ENCODE measurements at places on chromosomes 5 and 9.

DNA sequence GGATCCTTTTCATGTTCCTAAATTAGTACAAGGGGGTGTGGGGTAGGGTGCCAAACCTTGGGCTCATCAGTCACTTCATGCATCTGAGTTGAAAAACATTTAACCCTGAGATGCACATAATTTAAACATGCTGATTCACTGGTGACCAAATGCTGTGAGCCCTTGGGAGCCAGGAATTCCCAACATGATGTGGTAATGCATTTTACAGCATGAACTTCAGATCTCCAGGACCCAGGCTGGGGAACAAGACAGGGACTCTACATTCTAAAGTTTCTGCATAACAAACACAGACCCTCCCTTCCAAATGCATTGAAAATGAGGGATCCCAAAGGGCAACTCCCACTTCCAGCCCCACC lies 322.2 kb downstream of the NDUFS4 start:
- DNase-seq, result no peak

DNA sequence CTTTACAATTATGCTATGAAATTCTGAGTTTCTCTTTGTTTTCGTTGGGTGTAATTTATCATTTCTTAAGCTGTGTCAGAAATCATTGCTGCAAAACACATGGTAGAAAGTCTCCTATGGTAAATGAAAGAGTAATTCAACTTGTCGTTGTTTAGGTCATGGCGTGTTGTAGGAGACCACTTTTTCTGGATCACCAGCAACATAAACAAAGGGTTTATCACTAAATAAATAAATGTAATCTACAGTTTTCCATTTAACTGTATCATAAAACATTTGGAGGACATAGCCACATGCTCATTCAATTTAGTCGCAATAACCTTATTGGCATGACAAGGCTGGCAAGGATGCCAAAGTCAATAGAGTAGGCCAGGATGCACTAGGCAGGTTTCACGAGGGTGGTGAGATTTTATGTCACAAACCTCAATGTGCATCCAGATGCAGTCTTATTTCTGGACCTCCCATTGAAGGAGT lies 154.4 kb upstream of the ERCC6L2 start:
- DNase-seq, result no peak

GRCh38 chr9:14960881-14961280 lies 50.7 kb upstream of the FREM1 start:
- DNase-seq, result no peak

DNA sequence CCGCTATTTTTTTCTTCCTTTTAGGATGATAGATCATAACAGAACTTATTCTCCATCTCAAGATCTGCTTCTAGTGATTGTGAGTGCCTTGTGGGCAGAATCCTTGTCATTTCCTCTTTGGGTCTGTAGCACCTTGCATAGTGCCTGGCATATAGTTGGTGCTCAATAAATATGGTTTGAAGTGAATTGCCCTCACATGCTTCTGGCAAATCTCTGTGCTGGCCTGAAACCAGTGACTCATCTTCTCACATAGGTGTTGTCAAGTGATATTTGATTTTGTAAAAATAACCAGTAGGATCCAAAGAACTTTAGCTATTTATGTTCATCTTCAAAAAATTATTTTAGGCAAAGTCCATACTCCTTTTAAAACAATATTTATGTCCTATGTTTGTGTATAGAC lies 86.7 kb downstream of the GABRG2 start:
- no peak for DNase-seq

DNA sequence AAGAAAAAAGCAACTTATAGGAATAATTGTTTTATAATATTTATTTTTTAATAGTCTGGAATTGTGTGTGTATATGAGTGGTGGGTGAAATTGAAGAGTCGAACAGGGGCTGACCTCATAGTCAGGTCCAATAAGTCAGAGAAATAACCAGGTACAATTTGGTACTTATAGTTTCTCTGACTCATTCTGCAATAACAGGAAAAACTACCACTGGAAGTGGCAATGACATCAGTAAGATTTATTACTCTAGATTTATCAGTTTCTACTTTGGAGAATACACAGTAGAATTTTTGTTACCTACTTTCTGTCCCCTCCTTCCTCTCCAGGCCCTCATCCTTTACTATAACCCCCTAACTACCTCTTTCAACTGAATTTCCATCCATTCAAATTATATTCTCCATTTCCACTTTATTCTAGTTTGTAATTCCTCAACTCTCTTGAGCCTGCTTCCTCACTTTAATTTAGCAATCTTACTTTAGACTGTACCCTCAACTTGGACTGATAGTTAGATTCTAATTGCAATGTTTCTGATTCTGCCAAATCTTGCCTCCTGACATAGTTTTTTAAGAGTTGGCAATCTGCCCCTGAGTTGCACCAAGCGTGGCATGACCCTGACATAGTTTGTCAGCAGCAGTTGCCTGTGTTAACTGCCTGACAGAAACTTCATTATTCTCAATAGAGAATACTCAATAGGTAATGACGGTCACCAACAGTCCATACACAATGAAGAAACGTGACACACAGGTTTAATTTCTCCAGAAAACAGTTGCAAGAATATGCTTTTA lies 475.3 kb upstream of the RIOK2 start:
- DNase-seq, result no peak

- DNase-seq, result no peak
These were observed 10.2 kb upstream of the GABRP start for GRCh38 chr5:170773024-170773985.

DNA sequence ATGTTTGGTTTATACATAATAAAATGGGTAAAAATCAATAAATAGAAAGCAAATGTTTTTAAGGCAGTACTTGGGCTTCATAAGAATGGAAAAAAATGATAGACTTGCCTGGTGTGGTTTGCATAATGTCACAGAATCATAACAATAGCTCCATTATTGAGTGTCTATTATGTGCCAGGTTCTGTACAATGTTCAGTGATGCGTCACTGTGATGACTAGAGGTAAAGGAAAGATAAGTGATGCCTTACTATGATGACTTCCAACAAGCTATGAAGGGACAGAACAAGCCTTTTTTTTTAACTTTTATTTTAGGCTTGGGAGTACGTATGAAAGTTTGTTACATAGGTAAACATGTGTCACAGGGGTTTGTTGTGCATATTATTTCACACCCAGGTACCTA lies 128.8 kb downstream of the TMC1 start:
- no peak for DNase-seq

- no peak for DNase-seq
These were observed 68.1 kb downstream of the SEMA6A start for GRCh38 chr5:116506488-116506887.

- no peak for DNase-seq
These were observed 86.5 kb upstream of the NR5A1 start for GRCh38 chr9:124593651-124594058.

DNA sequence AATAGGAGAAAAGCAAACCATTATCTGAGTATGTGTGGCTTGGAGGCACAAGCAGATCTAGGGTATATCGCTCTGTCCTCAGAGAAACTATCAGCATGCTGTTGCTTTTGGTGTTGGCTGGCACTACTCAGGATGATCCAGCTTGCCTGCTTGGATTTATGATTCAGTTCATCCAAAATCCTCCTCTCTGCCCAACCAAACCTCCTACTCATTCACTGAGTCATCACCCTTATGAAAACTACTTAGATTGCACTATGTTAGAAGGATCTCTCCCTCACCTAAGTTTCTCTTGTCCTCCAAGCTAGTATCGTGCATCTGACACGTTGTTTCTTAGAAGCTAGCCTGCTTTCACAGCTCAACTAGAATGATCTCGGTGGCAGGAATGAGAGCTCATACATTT lies 14.2 kb upstream of the ZBED3 start:
- no peak for DNase-seq

All from NCI-H2081 treated with DMSO at 0.1 percent for 48 hours (cell line).